Activated T-helper 9 cell treated with anti-CD3 and anti-CD28 coated beads, Interleukin-2, amount 50 U/mL, for 16 hours (primary cell): ENCODE measurements at places on chromosomes 2 and 18.
A peak's percentile ranks its signal among the peaks of the same experiment; 100 is the strongest.

- DNase-seq: no peak
Observed at GRCh38 chr2:64227603-64228125, 83.4 kb upstream of the PELI1 start.

- DNase-seq: no peak
Observed at GRCh38 chr2:144632809-144633208, 112.9 kb upstream of the ZEB2 start.

- no peak for DNase-seq
Observed at GRCh38 chr2:64212346-64212745, 68.1 kb upstream of the PELI1 start.

DNA sequence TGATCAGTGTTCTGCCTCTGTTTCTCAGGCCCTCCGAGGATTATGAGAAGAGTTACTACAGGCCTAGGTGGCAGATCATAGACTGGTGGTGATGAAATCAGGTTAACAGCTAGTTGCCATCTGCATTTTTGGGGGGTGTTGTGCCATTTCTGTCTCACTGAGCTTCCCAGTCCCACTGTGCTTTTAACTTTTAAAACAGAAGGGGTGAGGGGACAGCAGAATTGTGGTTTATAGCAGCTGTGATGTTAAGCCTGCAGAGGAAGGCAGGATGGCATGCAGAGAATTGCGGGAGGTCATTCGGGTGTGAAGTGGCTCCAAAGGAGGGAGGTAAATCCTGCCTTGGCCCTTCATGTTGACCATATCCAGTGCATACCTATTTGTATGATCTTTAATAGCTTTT, 5.0 kb downstream of the CAB39 start:
- DNase-seq: no peak

- no peak for DNase-seq
Observed at GRCh38 chr18:78996741-78997490, 17.3 kb downstream of the SALL3 start.

- DNase-seq: no peak
Observed at GRCh38 chr2:162333968-162334367, 10.0 kb upstream of the GCA start.

DNA sequence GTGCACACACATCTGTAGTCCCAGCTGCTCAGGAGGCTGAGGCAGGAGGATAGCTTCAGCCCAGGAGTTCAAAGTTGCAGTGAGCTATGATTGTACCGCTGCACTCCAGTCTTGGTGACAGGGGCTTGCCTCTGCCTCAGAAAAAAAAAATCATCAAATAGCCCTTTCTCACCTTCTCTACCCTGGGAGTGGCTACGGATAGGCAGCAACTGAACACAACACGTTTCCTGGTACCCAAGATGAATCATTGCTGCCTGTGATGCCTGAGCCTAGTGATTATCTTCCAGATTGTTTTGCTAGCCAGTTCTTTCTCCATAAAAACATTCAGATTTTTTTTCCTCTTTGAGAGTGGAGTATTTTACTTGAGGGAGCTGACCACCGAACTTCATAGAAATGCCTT, 13.5 kb downstream of the INPP4A start:
- DNase-seq: no peak

DNA sequence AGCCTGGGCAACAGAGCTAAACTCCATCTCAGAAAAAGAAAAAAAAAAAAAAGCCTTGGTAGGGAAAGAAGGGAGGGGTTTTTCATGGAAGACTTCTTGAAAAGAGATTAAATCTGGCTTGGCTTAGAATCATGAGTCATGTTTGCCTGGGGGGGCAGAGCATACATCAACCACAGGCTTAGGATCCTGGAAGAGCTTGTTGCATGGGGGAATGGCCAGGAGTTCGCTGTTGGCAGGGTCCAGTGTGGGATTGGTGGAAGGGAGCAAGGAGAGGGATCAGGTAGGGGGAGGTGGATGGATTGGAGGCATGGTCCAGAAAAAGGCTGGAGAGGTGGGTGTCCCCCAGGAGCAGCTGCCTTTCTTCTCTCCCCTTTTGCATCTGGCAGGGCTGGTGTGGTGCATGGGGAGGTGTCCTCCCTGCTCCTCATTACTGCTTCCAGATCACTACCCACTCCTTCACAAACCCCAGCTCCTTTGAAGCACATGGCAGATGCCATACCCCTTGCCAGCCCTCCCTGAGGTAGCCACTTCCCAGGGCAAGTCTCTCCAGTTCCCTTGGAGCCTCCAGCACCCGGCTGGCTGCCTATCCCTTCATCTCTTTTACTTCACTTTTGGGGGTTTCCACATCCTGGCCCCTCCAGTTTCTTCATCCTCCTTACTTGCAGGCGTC, 2.5 kb downstream of the ARMC9 start:
- DNase-seq: no peak

DNA sequence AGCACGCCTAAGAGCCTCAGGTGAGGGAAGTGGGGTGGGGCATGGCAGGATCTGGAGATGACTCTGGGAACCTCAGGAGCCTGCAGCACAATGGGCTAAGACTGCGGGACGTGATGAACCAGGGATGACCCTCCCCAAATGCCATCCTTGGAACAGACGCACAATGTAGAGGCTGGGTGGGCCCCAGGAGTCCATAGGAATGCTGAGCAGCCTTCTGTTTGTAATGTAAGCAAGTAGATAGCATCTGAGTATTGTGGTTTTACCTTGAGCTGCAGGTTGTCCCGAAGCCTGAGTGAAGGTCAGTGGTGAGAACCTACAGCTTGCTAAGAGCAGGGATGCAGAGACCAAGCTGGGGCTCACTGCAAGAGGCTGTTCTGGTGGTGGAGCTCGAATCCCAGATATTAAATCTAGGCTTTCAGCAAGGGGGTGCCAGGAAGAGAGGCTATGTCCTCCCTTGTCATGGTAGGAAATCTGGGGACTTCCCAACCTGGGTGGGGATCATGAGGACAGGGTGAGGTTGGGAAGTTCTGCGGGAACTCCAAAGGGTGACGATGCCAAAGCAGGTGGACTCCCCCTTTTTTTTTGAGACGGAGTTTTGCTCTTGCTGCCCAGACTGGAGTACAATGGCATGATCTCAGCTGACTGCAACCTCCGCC, 5.8 kb downstream of the SCTR start:
- DNase-seq: no peak

- no peak for DNase-seq
Observed at GRCh38 chr2:2744958-2745715, 414.1 kb upstream of the MYT1L start.

DNA sequence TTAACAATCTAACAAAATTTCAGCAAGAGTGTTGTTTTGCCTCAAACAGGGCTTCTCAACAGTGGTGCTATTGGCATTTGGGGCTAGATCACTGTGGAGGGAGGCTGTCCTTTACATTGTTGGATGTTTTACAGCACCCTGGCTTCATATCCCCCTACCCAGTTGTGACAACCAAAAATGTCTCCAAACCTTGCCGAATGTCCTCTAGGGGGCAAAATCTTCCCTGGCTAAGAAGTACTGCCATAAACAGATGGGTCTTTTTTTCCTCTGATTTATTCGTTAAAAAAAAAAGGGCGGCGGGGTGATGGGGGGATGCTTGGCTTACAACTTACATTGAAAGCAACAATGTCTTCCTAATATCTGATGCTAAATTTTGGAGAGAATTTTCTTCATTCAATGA, 207.6 kb upstream of the CCDC150 start:
- DNase-seq: no peak

DNA sequence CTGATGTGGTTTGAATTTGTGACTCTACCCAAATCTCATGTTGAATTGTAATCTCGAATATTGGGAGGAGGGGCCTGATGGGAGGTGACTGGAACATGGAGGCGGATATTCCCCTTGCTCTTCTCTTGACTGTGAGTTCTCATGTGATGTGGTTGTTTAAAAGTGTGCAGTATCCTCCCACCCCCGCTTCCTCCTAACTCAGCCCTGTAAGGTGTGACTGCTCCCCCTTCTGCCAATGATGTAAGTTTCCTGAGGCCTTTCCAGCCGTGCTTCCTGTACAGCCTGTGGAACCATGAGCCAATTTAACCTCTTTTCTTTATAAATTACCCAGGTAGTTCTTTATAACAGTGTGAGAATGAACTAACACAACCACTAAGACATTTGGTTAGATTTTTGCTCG, 458.4 kb downstream of the THSD7B start:
- DNase-seq: no peak

DNA sequence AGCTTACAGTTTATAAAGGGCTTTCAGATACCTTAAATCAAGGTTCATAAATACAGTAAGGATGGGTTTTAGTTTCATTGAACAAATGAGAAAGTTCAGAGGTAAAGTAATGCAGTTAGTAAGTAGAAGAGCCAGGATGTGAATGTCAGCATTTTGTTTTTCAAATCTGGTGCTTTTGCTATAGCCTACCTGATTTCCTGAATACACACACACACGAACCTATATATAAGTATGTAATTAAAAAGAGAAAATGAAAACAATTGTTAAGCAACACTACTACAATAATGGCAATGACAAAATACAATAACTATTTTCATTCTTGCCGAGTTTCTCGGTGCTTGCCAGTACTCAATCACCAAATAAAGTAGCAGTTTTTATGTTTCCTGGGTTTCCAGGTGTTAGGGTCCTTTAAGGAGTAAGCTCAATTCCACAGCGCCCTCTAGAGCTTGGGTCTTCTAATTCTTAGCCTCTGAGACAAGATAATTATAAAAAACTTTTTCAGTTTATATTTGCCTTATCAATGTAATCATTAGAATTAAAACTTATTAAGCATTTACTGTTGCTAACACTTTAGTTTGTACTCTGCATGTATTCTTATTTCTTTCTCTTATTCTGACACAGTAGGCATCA, 512.9 kb upstream of the ACVR2A start:
- DNase-seq: no peak

- no peak for DNase-seq
Observed at GRCh38 chr2:71884303-71885042, 263.2 kb downstream of the CYP26B1 start.

DNA sequence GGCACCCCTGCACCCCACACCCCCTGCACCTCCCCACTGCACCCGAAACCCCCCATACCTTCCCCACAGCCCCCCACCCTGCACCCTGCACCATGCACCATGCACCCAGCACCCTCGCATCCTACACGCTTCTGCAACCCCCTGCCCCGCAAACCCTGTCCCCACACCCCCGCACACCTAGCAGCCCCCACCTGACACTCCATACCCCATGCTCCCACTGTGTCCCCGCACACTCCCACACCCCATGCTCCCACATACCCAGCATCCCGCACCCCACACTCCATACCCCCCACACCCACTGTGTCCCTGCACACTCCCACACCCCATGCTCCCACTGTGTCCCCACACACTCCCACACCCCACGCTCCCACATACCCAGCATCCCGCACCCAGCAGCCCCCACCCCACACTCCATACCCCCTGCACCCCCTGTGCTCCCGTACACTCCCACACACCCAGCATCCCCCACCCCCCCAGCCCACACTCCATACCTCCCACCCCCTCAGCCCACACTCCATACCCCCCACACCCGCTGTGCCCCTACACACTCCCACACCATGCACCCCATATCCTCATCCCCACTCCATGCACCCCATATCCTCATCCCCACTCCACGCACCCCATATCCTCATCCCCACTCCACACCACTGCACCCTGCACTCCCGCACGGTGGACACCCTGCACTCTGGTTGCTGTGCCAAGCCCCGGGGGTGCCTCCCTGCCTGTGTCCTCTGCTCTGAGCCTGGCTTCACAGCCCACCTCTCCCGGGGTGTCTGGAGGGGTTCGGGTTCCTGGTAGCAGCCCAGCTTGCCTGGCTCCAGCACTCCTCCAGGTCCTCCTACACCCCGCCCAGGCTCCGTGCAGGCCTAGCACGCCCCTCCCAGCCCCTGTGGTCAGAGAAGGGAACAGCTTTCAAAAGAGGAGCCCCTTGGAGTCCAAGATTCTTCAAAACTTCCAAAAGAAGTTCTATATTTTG, 93.9 kb upstream of the CTDP1 start:
- no peak for DNase-seq

DNA sequence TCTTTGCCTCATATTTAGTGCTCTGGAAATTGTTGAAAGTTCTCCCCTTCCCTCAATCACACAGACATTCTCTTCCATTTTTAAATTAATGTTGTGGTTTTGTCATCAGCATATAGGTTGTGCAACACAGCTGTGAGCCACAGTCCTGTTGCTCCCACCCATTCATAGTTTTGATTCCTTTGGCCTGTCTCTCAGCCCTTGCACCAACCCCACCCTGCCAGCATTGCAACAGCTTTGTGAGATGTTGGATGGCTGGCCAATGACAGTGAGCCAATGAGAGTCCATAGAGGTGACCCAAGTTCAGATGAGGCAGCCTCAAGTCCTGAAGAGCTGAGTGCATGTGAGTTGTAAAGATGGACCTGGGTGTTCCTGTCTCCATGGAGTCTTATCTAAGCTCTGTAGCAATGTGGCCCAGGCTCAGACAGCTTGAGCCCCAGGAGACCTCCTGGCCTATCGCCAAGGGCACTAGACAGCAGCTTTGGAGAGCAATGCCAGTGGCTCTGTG, 775.5 kb downstream of the RNF144A start:
- no peak for DNase-seq

- no peak for DNase-seq
Observed at GRCh38 chr2:33247365-33247764, 229.1 kb upstream of the RASGRP3 start.

DNA sequence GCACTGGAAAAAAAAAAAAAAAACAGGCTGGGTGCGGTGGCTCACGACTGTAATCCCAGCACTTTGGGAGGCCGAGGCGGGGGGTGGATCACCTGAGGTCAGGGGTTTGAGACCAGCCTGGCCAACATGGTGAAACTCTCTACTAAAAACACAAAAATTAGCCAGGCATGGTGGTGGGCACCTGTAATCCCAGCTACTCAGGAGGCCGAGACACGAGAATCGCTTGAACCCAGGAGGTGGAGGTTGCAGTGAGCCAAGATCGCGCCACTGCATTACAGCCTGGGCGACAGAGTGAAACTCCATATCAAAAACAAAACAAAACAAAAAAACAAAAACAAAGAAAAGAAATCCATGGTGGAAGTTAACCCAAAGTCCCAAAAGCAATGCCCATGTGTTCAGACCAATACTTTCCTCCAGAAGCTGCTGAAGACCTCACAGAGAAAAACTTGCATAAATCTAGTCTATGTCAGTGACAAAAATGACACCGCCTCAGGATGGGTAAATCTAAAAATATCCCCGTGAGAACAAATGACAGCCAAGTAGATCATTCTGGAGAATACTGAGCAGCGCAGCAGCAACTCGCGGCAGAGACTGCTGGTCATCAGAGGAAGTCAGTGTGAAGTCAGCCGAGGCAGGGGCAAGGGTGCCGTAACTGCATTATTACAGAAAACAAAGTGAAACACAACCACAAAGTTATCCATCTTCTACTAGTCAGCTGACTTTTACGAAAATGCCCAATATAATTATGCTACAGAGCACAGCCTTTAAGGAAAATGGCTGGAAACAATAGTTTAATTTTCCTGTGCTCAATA, 41.0 kb downstream of the LPIN2 start:
- peak; percentile 58 for DNase-seq

GRCh38 chr2:38671946-38672345, 6.0 kb downstream of the GALM start:
- DNase-seq: no peak

GRCh38 chr2:236130349-236130998, 37.7 kb downstream of the GBX2 start:
- DNase-seq: no peak

- no peak for DNase-seq
Observed at GRCh38 chr18:38867680-38868079, 1302.1 kb upstream of the CELF4 start.
